Activated CD4-positive, alpha-beta T cell treated with anti-CD3 and anti-CD28 coated beads, Interleukin-2, Interleukin-6, amounts not matched to agents 100 ng/mL and 50 ng/mL, durations not matched to agents 16 hours and 8 hours (primary cell): ENCODE measurements at places on chromosomes 6 and 20.

- DNase-seq: no peak
Measured at GRCh38 chr20:53329781-53330180, 263.9 kb downstream of the ZNF217 start.

DNA sequence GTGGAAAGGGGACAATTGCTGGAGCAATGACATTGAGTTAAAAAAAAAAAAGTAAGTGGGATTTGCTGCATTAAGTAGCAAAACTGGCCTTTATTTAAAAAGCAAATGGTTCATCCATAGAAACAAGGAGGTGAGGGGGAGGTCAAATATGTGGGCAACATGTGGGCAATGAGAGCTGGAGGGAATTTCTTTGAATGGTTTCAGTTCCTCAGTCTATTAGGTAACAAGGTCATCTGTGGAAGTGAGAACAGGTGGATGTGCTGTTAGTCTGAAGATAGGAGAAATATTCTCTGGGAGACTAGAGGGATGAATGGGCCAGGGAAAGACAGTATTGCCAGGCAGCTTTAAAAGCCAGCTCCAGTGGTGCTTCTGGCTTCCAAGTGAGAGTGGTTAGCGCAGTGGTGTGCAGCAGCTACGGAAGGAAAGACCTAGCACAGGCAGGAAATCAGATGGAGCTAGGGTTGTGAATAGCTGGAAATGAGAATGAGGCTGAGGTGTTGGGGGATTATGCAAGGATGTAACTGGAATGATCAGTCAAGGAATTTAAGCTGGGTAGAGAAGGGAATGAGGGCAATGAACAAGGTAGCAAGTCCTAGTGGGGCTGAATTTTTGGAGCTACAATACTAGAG is 727.6 kb downstream of the PTPRT start:
- no peak for DNase-seq

- DNase-seq: peak; percentile 90
Measured at GRCh38 chr6:144149894-144150709, at the start of gene STX11. Gene STX11 (plus strand): TSS chr6:144150517. CDS start chr6:144186628, 36,111 bp downstream.

- DNase-seq: peak; percentile 70
Measured at GRCh38 chr6:90144396-90144795, 152.2 kb downstream of the BACH2 start.

DNA sequence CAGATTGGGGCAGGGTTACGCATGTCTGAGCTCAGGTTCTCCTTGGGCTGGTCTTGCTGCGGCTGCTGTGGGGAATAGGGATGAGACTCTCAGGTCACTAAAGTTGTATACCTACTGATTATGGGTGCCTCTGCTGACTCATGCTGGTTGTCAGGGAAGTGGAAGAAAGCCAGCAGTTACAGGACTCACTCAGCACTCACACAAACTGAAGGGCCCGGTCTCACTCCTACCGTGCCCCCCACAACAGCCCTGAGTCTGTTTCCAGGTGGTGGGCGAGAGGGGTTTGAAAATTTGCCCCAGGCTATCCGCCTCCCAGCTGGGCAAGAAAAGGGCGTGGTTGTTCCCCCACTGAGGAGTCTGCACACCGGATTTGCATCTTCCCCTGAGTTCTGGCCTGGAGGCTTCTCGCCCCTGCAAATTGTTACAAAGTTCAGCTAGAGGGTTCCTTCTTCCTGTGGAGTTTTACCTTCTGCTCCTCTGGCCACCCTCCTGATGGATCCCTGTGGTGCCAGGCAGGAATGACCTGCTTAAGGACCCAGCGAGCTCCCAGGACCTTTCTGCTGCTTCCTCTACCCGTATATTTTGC is 659.2 kb downstream of the HDGFL1 start:
- DNase-seq: no peak

- DNase-seq: no peak
Measured at GRCh38 chr20:43007525-43007924, 182.2 kb downstream of the PTPRT start.

DNA sequence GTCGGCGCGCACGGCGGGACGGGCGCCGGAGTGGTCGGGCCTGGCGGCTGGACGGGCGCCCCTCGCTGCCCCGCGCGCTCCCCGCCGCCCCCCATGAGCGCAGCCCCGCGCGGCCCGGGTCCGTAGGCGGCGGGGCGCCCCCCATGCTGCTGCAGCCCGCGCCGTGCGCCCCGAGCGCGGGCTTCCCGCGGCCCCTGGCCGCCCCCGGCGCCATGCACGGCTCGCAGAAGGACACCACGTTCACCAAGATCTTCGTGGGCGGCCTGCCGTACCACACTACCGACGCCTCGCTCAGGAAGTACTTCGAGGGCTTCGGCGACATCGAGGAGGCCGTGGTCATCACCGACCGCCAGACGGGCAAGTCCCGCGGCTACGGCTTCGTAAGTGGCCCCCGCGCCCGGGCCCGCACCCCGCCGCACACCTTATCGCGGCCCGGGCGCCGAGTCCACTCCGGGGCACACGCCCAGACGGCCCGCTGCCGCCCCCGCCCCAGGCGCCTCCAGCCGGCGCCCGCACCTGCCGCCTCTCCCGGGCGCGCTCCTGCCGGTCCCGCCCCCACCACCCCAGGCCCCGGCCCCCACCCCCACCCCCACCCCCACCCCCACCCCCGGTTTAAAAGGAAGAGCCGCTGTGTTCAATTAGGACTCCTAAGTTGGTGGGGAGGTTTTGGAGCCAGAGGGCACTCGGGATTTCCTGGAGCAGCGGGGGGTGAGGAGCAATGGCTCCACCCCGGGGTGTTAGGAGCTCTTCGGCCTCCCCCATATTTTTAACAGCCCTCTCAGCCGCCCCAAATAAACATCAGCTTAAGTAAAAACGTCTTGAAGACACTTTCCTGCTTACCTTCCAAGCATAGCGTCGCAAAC is 474 bp downstream of the RBM38 start:
- peak; percentile 29 for DNase-seq

GRCh38 chr6:71977884-71978283 is 91.5 kb downstream of the RIMS1 start:
- no peak for DNase-seq

DNA sequence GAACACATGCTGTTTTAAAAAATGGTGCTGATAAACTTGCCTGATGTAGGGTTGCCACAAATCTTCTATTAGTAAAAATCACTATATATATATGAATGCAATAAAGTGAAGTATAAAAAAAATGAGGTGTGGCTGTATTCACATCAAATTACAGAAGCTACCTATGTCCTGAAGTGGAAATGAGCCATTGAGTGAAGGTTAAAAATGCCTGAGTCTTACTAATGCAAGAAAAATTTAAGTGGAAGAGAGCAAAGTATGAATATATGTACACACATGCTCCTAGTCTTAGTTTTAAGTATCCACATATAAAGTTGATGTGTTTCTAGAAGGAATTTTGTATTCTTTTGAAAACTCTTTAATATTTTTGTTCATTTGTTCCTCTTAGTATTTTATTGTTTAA is 808.3 kb upstream of the MAN1A1 start:
- DNase-seq: no peak

DNA sequence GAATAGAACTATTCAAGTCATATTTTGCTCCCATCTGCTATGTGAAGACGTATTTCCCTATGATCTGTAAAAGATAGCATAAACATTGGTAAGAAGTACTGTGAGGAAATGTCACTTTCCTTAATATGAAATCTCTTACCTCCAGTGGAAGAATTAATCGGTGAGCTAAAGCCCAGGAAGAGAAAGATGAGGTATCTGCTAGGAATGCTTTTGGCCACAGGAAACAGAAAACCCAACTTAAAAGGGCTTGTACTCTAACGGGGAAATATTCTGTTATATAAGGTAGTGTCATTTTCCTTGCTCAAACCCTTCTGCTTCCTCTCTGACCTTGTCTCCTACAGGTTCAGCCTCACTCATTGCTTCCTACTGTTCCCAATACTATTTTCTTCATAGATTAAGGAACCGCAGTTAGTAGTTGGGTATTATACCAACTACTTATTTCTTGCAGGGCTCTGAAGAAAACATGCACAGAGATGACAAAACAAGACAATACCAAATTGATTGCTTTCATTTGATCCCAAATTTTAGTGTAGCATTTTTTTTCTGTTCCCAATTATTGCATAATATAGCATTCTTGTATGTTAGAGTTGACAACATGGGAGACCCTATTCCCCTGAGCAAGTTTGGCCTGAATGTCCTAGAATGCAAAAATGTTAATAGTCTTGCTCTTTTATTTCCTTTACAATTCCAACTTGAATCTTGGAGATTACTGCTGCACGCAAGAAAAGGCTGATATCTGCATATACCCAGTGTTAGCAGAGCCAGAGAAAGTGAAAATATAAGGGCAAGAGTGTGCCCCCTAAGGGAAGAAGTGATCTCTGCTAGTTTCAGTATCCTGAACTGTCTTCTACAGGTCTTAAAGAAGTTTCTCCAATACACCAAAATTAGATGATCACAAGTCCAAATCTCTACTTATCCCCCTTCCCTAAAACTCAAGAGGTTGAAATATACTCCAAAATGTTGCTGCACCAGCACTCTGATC is 65.3 kb downstream of the AFG1L start:
- DNase-seq: no peak

DNA sequence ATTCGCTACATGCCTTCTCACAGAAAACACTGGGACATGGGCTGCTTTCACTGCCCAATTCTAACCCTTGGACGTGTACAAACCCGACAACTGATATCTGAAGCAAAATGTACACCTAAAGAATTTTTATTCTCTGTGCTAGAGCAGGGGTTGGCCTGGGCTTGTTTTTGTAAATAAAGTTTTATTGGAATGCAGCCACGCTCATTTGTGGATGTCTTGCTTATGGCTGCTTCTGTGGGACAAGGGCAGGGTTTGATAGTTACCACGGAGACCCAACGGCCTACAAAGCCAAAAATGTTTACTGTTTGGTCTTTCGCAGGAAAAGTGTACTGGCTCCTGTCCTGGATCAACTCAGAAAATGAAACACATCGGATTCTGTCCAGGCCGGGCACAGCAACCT is 58.1 kb upstream of the APCDD1L start:
- DNase-seq: no peak

DNA sequence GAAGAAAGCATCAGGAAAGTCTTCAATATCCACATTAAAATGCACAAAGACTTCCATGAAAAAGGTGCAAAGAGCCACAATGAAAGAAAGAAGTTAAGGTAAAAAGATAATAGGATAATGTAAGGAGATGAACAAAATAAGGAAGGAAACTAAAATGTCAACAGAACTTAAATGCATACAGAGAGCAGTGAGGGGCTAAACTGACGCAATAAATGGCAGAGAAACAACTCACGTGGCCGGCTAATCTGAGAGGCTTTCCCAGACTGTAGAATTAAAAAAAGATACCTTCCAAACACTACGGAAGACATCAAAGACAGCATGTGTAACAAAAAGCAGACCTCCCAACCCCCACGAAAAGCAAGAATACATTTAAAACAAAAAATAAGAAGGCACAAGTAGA is 73.7 kb downstream of the GMDS start:
- DNase-seq: no peak

DNA sequence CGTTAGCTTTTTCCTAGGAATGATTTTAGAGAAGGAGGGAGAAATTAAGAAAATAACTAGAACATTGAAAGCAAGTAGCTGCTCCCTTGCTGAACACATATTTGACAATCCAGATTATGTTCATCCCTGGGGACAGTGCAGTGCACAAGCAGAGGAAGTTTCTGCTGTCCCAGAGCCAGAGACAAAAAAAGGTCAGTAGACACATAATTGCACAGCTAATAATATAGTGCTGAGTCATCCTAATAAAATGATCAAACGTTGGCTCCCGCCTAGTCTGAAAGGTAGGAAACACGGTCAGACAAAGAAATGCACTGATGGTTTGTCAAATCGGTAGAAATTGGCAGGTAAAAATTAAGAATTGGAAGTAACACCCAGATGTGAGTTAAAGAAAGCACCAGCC is 21.7 kb upstream of the SSTR4 start:
- DNase-seq: no peak

DNA sequence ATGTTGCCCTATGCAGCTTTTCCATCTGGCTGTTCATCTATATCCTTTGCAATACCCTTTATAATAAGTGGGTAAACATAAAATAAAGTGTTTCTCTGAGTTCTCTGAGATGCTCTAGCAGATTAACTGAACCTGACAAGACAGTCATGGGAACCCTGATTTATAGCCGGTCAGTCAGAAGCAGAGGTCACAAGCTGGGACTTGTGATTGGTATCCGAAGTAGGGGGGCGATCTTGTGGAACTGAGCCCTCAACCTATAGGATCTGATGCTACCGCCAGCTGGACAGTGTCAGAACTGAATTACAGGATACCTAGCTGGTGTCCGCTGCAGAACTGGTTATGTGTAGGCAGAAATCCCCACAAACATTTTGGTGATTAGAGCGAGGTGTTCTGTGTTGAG is 39.0 kb downstream of the SLC17A5 start:
- no peak for DNase-seq

- no peak for DNase-seq
Measured at GRCh38 chr6:69994251-69994650, 127.9 kb downstream of the COL19A1 start.

DNA sequence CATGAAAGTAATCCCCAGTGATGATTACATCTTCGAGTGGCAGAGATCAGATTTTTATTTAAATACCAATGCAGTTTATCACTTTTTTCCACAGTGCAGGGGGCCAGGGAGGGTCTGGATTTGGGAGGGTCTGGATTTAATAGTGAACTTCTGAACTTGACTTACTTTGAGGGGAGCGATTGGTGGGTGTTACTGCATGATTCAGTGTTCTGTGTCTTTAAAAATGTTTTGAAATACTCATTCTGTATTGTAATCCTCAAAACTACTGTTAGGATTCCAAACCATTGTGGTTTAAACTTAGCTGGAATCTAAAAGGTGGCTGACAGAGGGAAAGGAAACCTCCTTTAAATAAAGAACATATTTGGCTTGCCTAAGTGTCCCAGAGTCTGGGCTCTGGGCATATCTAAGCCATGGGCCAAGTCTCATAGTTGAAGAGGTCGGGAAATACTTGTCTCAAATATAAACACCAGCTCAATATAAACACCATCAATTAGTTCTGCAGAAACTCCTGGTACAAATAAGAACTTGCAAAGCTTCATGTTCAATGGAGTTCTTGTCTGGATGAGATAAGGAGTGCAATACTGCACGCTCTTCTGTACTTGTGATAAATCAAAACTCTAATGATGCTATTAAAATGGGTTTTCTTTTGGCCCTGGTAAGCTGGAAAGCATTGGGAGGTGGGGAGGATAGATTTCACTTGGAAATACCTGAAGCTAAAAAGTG is 14.4 kb downstream of the JARID2 start:
- DNase-seq: no peak

DNA sequence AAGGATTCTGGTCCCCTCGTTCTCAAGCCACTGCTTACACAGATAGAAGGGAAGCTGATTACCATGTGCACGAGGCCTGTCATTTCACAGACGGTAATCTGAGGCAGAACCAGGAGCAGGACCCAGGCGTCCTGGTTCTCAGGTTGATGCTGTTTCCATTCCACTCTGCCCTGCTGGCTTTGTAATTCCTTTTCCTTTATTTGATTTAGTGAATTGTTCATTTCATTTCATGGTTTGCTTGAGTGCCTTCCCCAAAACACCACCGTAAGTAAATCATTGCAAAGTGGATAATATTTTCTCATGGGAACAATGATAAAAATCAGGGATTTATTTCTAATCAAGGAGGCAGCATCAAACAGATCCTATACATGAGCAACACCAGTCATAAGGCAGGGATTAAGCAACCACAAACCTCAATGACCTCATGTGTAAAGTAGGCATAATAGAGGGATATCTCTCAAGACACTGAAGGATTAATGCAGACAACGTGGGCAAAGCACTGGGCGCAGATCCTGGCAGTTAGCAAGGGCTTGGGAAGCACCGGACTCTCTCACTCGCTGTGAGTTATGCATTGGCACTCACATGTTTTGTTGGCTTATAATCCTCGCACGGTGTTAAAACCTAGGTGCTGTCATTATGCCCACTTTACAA is 229.5 kb upstream of the FOXQ1 start:
- no peak for DNase-seq
